ENCODE measurements at places on chromosomes 5 and 9. TPM values are rescaled to one million over a fixed set of nuclear protein-coding genes. Genes with fewer than 3 reads are reported as not detected.

DNA sequence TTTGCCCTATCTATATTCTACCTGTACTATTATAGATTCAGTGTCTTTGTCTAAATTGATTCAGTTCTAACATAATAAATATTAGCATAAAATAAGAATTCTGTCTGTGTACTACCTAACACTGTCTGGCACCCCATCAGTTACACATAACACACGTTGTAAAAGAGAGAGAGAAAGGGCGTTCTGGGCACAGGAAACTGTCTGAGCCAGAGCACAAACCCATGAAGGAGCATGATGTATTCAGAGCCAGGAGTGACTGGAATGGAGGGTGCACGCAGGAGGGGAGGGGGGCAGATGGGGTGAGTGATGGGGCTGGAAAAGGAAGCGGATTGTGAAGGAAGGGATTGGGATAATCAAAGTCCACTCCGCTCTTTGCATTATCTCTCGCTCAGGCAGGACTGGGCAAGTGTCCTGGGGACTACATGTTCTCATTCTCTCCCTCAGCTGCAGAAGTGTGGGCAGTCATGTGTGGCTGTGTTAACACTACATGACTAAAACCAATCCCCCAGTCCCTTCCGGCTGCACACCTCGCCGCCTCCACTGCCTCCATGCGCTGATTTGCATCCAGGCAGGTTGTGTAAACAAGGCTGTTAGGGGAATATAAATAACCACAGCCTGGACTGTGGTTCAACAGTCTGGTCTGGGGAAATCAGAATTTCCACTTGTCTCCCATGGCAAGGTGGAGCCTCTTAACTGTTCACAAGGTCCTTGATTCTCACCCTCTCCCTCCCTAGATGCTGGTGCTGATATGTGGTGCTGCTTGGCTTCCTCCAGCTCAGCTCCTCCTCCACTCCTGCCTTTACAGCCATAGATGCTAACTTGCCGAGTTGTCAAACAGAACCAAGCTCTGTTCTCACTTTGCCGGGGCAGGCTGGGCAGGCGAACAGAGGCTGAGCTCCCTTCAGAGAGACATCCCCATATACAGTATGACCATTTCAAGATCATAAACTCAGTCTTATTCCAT is 367.5 kb upstream of the BRINP1 start:
- DNase-seq, result no peak

- DNase-seq, result no peak
Observed at GRCh38 chr9:89884356-89885083, 279.7 kb downstream of the GADD45G start.

DNA sequence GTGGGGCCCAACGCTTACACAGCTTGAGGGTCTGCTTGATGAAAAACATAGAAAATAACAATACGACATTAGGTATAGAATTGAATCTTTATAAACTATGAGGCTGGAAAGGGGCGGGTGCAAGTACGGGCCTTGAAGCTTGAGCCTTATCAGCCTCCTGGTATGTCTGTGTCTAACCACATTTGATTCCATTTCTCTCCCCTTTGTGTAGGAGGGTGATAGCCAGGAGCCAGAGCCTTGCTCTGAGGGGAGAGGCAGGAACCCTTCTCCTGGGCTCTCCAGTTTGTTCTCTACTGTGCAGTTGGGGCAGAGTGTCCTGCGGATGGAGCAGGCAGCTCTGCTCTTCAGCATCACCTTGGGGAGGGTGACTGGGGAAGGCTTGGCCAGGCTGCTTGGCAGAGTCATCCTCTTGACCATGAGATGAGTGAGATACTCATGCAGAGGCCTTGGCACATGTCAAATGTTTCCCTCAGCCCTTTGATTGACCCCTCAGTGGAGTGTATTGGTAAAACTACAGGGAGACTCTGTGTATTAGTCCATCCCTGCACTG is 153.5 kb downstream of the SEMA6A start:
- DNase-seq, result no peak

Gene PALM2AKAP2
- 28.2 TPM for polyA plus RNA-seq

Gene SLC34A3
- 0.84 TPM for polyA plus RNA-seq

Gene SCAMP1
- 53.5 TPM for polyA plus RNA-seq

All from right lung (tissue), 10 donors.